ENCODE measurements at places on chromosomes 5 and 9. TPM values are rescaled to one million over a fixed set of nuclear protein-coding genes. Genes with fewer than 3 reads are reported as not detected.

Gene PCDHGA8
- 0.07 TPM for polyA plus RNA-seq

Gene PRRC2B
- polyA plus RNA-seq: 66.5 TPM

Gene UNC13B
- polyA plus RNA-seq: 14.3 TPM

Gene SLC4A9
- 0.06 TPM for polyA plus RNA-seq

Gene SV2C
- 0.04 TPM for polyA plus RNA-seq

Gene OR13J1
- not detected for polyA plus RNA-seq

Gene NADK2
- 14.5 TPM for polyA plus RNA-seq

Gene TPPP
- 3.1 TPM for polyA plus RNA-seq

Gene NREP
- polyA plus RNA-seq: 4.9 TPM

Gene BASP1
- polyA plus RNA-seq: 45.8 TPM

Gene RGS14
- polyA plus RNA-seq: 10.1 TPM

Gene SPINK6
- not detected for polyA plus RNA-seq

Gene FBLL1
- 0.54 TPM for polyA plus RNA-seq

Gene HAVCR2
- polyA plus RNA-seq: 7.5 TPM

Gene TLX3
- not detected for polyA plus RNA-seq

Gene FLT4
- 2.9 TPM for polyA plus RNA-seq

Gene C5orf58
- polyA plus RNA-seq: not detected

Gene INSL4
- not detected for polyA plus RNA-seq

Gene CCNI2
- 1.2 TPM for polyA plus RNA-seq

Gene BTNL8
- 0.14 TPM for polyA plus RNA-seq

Gene HIGD2A
- polyA plus RNA-seq: 90.0 TPM
